ENCODE measurements at places on chromosomes 7 and 10.

DNA sequence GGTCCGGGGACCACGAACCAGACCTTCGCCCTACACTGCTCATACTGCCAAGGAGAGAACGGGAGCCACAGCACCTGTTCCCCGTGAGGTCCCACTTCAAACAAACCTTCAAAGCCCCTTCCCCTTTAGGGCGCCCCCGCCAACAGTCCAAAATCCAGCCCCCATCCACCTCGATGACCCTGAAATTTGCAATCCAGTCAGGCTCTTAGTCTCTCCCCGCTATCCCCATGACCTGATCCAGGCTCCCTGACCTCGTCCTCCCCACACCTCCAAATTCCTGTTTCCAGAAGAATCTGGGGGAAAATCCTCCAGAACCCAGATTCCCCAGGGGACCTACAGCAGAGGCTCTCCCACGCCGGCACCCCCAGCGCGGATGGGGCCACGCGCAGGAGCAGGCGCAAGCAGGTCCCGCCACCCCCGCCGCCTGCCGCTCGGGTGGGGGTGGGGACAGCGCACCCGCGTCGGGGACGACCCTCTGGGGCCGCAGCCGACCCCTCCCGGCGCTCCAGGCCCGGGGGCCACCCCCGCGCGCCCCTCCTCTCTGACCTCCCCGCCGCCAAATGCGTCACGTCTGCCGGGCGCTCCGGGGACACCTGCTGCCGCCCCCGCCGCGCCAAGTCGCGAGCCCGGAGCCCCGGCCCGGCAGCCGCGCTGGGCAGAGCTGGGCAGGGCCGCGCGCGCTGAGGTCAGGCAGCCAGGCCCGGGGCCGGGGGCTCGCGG lies 753 bp downstream of the CAMK2B start:
- DNase-seq: no peak

GRCh38 chr7:141198194-141198958 lies 124.5 kb downstream of the TMEM178B start:
- no peak for DNase-seq

DNA sequence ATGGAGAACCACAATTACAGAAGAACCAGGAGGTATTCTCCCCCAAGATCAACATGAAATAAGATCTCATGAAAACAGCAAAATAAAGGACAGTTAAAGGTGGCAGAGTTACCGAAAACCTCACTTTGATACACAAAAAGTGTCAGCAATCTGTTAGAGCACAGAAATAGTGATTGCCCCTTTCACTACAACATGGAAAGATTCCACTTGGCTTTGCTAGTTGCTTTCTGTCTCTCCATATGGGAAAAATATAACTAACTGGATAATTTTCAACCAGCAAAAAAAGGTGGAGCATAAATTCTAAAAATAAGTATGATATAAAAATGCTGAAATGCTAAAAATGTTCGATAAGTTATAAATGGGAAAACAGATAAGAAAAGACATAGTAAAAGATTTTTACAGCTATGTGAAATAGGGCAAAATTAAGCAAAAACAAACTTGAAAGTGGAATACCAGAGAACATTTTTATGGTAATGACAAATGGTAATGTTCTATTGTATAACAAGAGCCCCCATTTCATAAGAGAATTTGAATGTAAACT lies 90.2 kb downstream of the GPR85 start:
- no peak for DNase-seq

- DNase-seq: no peak
These were observed 112.2 kb downstream of the TFPI2 start for GRCh38 chr7:93778384-93778783.

GRCh38 chr7:95002775-95003174 lies 95.4 kb downstream of the PPP1R9A start:
- DNase-seq: no peak

DNA sequence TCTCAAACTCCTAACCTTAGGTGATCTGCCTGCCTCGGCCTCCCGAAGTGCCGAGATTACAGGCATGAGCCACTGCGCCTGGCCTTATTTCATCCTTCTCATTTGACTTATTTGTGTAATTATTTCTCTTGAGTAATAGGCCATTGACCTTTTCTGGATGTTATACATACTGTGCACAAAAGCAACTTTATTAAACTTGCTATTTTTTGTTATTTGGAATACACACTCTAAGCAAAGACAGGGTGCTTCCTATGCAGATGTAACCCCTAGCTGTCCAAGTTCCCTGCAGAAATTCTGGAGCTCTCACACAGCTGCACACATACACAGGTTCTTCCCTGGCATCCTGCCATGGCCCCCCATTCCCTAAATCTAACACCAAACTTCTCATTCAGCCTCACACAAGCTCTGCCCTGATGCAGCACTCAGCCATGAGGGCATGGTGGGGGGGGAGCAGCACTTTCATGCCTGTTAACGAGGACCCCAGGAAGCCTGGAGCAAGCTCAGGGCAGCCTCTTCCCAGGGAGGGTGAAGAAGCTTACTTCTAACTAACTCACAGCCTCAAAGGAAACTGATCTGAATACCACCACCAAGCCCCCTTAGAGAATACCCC lies 33.2 kb downstream of the SH3PXD2A start:
- no peak for DNase-seq

DNA sequence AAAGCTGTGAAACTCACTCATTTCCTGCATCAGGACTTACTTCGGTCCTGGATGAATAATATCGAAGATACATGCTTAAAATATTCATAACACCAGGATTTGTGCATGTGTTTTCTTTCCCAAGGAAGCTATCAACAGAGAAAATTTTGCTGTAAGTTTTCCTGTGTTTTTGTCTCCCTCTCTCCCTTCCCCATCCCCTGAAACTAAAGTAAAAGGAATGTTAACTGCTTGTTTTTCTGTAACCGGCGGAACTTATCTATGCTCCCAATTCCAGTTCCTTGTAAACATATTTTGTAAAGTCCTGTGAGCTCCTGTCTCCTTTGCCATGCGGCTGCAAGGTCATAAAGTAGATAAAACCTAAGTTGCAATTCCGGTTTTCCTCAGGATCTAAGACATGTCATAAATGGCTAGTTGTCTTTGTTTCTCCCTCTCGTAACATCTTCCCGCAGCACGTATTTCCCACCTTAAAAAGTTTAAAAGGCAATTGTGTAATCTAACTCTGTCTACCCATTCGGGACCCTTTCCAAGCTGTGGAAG lies 79.0 kb upstream of the POM121L12 start:
- DNase-seq: no peak

- no peak for DNase-seq
These were observed 29.0 kb downstream of the TIMM23 start for GRCh38 chr10:46001187-46001756.

DNA sequence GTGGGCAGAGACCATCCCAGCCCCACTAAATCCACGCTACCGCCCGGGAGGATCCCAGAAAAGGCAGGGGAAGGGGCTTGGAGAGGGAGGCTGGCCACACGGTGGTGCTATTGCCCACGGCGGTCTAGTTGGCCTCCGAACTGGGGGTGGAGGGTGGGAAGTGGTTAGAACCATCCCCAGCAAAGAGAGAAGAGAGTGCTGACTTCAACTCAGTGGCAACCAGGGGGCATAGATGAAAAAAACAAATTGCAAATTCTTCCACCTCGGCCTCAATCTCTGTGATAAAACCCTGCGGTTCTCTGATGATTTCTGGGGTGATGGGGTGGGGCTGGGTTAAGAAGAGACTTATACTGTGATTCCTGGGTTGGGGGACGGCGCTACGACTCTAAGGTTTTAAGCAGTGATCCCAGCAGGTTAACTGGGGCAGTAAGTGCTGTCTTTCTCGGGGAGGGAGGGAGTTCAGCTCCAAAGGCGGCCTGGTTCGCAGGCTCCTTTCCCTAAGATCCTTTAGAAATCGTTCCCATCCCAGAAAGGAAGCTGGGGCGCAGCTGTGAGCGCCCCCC lies 154.5 kb upstream of the LYZL2 start:
- DNase-seq: peak; percentile 79

DNA sequence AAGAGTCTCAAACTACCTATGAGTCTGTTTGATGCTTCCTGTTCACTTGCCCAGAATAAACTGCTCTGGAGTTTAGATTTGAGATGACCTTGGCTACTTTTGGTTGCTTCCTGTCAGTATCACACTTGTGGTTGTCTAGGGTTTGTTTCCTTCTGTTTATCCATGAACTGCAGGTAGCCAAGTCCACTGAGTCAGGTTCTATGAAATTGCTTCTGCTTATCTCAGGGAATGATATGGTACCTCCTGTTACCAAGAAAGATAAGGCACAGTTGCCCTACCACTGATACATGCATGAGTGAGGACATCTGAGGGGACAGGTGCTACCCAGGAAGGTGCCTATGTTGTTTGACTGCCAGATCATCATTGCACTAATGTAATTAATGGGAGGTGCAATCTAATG lies 15.8 kb upstream of the EEPD1 start:
- no peak for DNase-seq

GRCh38 chr10:84227810-84228209 lies 2.5 kb upstream of the LRIT2 start:
- no peak for DNase-seq

DNA sequence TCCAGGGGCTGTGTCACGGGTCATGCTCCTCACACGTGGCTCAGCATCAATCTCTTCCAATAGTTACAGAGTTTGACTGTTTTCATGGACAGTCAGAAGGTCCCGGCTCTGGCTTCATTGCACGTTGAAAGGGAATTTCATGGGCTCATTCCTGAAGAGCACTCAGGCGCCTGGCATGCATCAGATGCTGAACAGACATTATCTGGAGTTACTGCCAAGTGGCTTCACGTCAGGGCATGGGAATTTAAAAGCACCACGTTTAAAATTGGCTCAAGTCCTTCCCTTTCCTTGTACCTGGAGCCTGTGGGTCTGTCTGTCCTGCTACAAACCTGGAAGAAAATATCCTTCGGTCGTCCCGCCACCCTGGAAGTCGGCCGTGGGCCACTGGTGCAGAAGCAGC lies 50.4 kb downstream of the CFAP46 start:
- no peak for DNase-seq

DNA sequence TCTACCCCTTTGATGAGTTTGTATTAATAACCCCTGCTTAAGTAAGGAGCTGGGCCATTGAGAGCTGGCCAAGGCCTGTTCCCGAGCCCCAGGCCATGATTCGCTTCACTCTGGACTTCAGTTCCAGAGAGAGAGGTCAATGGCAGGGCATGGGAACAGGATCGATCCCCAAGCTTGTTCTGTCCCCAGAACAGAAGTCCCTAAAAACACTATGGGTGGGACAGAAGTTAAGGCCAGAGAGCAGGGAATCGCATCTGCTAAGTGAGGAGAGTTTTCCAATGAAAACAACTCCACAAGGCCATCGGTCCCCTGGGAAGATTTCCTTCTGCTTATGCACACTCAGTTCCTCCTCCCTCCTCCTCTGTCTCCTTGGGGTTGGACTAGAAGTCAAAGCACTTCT lies 159.6 kb downstream of the LSM5 start:
- no peak for DNase-seq

GRCh38 chr7:80940539-80941207 lies 21.8 kb upstream of the SEMA3C start:
- DNase-seq: no peak

GRCh38 chr10:103197174-103197573 lies 4.1 kb upstream of the NT5C2 start:
- peak; percentile 10 for DNase-seq

DNA sequence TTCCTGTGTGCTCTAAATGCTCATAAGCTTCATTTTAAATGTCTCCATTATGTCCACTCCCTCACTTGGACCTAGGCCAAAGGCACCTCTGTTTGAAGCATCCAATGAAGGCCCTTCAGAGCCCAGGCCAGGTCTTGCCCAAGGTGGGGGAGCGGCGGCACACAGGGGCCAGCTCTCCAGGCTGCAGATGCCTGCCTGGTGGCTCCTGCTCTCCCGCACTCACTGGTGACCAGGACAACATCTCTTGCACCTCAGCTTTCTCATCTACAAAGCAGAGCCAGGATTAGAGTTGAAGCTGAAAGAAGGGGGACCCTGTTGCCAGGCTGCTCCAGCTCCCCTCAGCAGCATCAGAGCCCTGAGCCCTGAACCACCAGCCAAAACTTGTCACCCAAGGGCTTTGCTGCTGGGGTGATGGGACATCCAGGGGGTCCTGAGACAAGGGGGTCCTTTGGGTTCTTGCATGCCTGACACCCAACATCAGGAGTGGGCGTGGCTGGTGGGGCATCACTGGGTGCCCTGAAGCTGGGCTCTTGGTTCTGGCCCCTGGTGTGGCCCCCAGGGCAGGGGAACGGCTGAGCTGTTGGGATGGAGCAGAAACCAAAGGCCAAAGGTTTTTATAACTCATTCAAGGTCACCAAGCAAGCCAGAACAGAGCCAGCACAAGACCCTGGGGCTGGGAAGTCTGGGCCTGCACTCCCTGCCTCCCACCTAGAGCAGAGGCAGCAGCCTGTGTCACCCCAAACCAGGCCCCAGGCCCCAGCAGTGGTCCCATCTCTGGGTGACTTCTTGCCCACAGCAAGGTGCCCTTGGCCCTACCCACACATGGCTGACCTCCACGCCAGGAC lies 1.2 kb downstream of the NACAD start:
- no peak for DNase-seq

- no peak for DNase-seq
These were observed 155.8 kb downstream of the POM121L12 start for GRCh38 chr7:53191191-53191695.

DNA sequence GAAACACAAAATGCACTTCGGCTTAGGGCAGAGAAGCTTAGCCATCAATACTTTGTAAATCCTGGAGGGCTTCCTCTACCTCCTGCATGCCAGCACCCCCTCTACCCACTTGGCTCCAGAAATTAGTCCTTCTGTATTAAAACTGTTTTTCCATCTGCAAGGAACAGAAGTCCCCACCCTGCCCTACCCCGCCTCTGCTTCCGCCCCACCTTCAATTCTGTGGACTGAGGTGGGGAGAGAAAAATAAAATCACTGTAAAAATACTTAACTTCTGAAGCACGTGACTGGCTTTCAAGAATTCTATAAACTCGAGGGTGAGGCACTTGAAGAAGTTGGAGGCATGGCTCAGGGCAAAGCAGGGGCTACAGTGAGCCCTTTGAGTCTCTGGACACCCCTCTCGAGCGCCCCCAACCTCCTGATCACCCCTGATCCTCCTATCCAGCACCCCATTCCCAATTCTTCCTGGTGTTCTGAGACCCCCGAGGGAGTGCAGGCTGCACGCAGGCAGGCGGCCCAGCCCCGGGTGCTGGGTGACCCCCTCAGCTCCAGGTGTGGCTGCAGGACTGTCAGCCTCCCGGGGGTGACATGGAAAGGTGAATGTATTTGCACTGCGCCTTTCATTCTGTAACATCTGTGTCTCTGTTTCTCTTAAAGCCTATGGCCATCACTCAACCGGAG lies 7.3 kb upstream of the KIAA1217 start:
- no peak for DNase-seq
